ENCODE measurements at places on chromosomes 16 and 17.

DNA sequence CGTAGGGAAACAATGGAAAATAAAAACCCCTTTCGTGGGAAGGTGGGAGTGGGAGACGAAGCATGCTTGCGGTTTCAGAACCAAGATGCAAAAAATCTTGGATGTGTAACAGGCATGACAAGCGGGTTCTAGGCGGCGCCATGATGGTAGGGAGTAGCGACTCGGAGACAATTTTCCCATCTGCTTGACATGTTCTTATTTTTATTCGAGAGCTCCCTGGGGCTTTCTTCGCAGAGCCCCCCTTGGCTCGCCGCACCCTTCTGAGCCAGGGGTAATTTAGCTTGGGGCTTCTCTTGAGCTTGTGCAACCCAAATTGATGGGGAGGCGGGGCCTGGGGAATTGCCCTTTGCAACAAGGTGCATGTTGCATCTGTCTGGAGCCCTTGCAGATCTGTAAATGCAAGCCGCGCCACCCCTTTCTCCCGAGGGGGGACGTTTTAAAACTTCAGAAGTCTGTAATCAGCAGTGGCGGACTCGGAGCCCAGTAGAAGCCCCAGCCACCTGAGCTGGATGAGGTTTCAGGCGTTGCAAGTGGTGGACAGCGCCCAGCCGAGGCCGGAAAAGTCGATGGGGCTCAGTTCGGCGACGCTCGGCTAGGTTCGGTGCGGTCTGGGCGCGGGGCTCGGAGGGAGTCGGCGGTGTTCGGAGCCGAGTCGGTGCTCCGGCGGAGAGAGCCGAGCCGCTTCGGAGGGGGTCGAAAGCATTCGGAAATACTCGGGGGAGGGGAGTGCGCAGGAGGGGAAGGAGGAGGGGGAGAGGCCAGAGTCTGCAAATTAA lies 2.9 kb downstream of the GNAO1 start:
- DNase-seq = no peak

DNA sequence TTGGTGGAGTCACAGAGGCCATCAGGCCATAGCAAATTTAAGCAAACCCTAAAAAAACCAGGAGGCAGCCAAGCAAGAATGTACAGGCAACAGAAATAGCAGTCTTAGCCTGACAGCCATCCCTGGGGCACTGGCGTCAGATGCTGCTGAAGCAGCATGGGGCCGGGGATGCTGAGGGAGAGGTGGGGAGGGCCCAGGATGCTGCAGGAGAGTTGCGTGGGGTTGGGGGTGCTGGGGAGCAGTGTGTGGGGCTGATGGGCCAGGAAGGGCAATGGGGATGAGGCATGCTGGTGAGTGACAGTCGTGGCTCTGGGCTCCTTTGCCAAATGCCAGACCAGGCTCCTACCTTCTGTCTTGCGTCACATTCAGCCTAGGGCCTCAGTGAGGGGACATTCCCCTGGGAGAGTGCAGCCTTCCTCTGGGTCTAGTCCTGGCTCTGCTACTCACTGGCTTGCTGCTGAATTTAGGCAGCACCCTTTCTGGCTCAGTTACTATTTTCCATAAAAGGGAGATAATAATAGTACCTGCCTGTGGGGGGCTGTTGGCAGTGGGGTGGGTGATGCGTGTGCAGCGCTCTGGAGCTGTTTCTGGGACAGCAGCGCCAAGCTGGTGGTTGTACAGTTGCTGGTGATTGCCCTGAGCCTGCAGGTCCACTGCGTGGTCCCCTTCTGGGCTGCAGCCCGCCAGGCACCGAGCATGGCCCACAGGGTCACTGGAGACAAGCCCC lies 88.1 kb downstream of the AMFR start:
- DNase-seq = no peak

DNA sequence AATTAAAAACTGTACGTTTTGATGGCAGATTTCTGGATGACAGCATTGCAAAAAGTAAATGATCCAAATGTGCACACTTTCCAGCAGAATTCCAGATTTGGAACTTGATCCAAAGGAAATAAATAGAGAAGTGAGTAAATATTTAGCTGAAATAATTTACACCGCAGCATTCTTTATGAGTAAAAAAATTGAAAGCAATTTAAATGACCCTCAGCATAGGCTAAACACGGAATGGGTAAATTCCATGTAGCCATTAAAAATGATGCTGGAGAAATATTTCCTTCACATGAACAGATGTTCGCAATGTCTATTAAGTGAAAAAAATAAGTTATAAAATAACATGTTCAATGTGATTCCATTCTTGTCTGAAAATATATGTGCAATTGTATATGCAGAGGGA lies 424.8 kb downstream of the HS3ST3B1 start:
- DNase-seq = no peak

- no peak for DNase-seq
Measured at GRCh38 chr17:42378959-42379594, 9.2 kb downstream of the STAT3 start.

GRCh38 chr16:50838165-50838564 lies 96.3 kb downstream of the CYLD start:
- DNase-seq = peak; percentile 21

All from MV-4-11 (cell line).